ENCODE measurements at places on chromosomes 6 and 20.

DNA sequence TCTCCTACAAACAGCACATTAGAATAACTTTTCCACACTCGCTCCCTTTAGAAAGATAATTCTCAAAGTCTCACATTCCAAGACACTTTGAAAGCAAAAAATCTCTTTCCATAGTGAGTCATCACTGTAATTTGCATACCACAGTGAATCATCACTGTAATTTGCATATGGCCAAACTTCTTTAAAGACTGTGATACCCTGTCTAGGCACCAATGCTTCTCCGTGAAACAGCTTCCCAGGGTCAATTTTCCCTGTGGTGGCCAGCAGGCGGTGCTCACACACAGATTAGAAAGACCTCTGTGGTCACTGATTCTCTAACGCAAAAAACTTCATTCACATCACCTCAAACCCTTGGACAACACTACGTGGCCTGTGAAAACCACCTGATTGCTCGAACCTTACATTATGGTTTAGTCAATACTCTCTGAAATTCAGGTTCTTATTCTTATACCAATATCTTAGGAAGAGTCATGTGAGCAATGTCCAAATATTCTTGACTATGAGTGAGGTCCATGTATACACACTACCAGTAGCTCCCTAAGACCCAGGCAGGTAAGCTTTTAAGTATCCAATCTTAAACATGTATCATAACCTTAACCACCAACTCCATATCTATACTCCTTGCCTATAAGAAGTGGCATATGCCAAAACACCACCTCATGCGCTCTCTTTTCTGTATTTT lies 78.5 kb upstream of the PHACTR1 start:
- peaks cover 7% of the 10 kb centered on the region for H3K27me3 ChIP-seq
- no peaks in the 10 kb centered on the region for H3K4me1 ChIP-seq
- H3K4me3 ChIP-seq, result no peak overlapping the region
- no peak overlapping the region for H3K27ac ChIP-seq

GRCh38 chr20:62426699-62427131 lies 624 bp downstream of the RBBP8NL start:
- no peaks in the 10 kb centered on the region for H3K36me3 ChIP-seq
- H3K4me3 ChIP-seq, result no peak overlapping the region
- H3K27me3 ChIP-seq, result no peaks in the 10 kb centered on the region
- H3K4me1 ChIP-seq, result peaks cover 31% of the 10 kb centered on the region

- peak; percentile 27 for DNase-seq
- H3K4me1 ChIP-seq, result no peaks in the 10 kb centered on the region
- H3K4me3 ChIP-seq, result no peak overlapping the region
- H3K36me3 ChIP-seq, result no peaks in the 10 kb centered on the region
- no peaks in the 10 kb centered on the region for H3K27me3 ChIP-seq
Observed at GRCh38 chr20:40160097-40160550, 528.9 kb downstream of the MAFB start.

DNA sequence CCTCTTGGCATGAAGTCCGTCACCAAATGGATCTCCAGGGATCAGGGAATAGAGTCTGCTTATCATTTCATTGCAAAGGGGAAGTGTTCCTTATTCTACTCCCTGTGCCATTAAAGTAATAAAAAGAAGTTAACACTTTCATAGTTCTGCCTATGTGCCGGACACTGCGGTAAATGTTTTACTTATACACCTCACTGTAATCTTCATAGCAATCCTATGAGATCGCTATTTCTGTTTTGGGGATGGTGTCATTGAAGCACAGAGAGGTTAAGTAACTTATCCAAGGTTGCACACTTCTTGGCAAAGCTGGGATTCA lies 177.7 kb downstream of the TSHZ2 start:
- H3K4me3 ChIP-seq, result no peak overlapping the region
- no peaks in the 10 kb centered on the region for H3K27me3 ChIP-seq
- H3K36me3 ChIP-seq, result no peaks in the 10 kb centered on the region
- no peak overlapping the region for H3K27ac ChIP-seq
- peaks cover 13% of the 10 kb centered on the region for H3K4me1 ChIP-seq
- DNase-seq, result no peak

- no peak overlapping the region for H3K27ac ChIP-seq
- H3K4me3 ChIP-seq, result no peak overlapping the region
- no peaks in the 10 kb centered on the region for H3K36me3 ChIP-seq
- no peaks in the 10 kb centered on the region for H3K27me3 ChIP-seq
Observed at GRCh38 chr6:79246891-79247290, 12.4 kb upstream of the HMGN3 start.

- DNase-seq, result no peak
- H3K4me3 ChIP-seq, result no peak overlapping the region
- H3K27me3 ChIP-seq, result no peaks in the 10 kb centered on the region
- H3K36me3 ChIP-seq, result no peaks in the 10 kb centered on the region
- H3K27ac ChIP-seq, result no peak overlapping the region
Observed at GRCh38 chr6:74128536-74128935, 432.5 kb downstream of the CD109 start.

GRCh38 chr6:111862314-111862713 lies 10.9 kb downstream of the FYN start:
- no peak overlapping the region for H3K4me3 ChIP-seq
- no peak for DNase-seq
- no peaks in the 10 kb centered on the region for H3K27me3 ChIP-seq
- no peaks in the 10 kb centered on the region for H3K36me3 ChIP-seq

DNA sequence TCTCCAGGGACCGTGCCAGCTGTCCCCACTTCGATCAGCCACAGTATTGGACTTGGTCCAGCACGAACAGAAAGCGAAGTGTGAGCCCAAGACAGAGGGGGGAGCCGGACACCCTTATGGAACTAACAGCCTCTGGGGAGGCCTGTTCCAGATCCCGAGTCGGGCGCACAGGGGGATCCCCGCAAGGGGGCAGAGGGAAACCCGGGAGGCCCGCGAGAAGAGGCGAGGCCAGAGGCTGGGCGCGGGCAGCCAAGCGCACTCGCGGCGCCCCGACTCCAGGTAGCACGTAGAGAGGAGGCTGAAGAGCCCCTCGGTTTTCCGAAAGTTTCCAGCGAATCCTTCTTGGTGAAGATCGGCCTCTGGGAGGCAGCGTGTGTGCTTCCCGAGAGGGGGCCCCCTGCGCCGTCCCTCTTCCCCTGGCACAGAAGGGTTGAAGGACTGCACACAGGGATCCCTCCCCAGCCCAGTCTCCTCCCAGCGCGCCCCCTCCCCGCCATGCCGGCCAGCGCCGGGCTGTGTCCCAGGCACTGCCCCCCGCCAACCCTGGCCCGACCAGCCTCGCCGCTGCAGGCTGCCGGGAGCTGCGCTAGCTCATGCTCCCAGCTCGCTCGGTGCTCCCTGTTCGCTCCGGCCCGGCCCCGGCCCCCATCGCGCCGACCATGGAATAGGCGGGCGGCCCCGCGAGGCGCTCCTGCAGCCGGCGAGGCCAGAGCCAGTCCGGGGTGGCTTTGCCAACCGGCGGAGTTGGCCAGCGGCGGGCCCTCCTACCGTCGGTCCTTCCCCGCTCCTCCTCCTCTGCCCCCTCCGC lies 577 bp upstream of the SLC24A3 start:
- H3K36me3 ChIP-seq, result no peaks in the 10 kb centered on the region
- peak; percentile 19 for DNase-seq
- H3K27ac ChIP-seq, result peak overlapping the region; percentile 83
- peaks cover 26% of the 10 kb centered on the region for H3K27me3 ChIP-seq

DNA sequence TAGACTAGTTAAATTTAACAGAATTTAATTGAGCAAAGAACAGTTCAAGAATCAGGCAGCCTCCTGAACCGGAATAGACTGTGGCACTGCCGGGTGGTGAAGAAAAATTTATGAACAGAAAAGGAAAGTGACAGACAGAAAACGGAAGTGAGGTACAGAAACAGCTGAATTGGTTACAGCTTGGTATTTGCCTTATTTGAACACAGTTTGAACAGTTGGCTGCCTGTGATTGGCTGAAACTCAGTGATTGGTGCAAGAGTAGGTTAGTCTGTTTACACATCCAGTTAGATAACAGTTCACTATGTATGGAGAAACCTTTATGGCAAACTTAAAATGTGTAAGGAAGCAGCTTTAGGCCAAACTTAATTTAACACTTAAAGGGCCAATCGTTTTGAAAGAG lies 116.0 kb upstream of the CITED2 start:
- H3K27ac ChIP-seq, result no peak overlapping the region
- H3K4me3 ChIP-seq, result no peak overlapping the region
- H3K27me3 ChIP-seq, result no peaks in the 10 kb centered on the region
- H3K4me1 ChIP-seq, result no peaks in the 10 kb centered on the region
- no peaks in the 10 kb centered on the region for H3K36me3 ChIP-seq
- peak; percentile 24 for DNase-seq

- H3K4me1 ChIP-seq, result no peaks in the 10 kb centered on the region
- H3K36me3 ChIP-seq, result no peaks in the 10 kb centered on the region
- no peak for DNase-seq
- peak overlapping the region; percentile 21 for H3K27ac ChIP-seq
- H3K4me3 ChIP-seq, result no peak overlapping the region
Observed at GRCh38 chr20:24950128-24950835, 1.2 kb downstream of the CST7 start.

- no peak overlapping the region for H3K27ac ChIP-seq
- no peak overlapping the region for H3K4me3 ChIP-seq
- H3K27me3 ChIP-seq, result no peaks in the 10 kb centered on the region
- no peaks in the 10 kb centered on the region for H3K36me3 ChIP-seq
- H3K4me1 ChIP-seq, result peaks cover 26% of the 10 kb centered on the region
Observed at GRCh38 chr6:138814179-138814834, 18.4 kb downstream of the ECT2L start.

DNA sequence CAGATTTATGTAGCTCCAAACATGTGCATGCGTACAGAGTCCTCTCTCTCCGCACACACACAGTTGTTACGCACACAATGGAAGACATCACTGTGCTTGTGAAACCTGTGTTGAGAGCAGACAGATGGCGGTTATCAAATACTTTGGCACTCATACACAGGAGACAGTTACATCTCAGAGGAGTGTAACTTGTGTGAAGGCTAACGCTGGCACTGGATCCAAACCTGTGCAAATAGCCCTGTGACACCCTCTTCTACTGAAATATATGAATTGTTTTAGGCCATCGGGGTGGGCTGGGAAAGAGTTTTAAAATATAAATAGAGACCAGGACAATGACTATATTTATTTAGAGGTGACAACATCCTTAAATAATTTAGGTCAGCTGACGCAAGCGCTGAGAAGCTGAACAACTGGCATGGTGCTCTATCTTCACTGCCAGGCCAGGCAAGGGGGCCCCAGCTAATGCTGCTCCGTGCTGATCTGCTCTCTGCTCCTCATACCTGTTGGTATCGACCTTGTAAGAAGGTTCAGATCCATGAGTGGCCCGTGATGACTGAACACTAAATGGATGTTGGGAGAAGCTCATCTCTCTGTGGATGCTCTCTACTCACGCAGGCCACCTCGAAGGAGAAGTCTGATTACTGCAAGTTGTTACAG lies 69.4 kb downstream of the FOXC1 start:
- DNase-seq, result no peak
- H3K27ac ChIP-seq, result no peak overlapping the region
- H3K36me3 ChIP-seq, result no peaks in the 10 kb centered on the region
- H3K27me3 ChIP-seq, result no peaks in the 10 kb centered on the region
- no peak overlapping the region for H3K4me3 ChIP-seq

- no peaks in the 10 kb centered on the region for H3K36me3 ChIP-seq
- DNase-seq, result peak; percentile 59
- H3K4me1 ChIP-seq, result peaks cover 39% of the 10 kb centered on the region
Observed at GRCh38 chr6:167968091-167968490, 29.4 kb upstream of the KIF25 start.

GRCh38 chr6:110876806-110877564 lies 2.4 kb downstream of the AMD1 start:
- peaks cover 43% of the 10 kb centered on the region for H3K4me1 ChIP-seq
- DNase-seq, result no peak
- peak overlapping the region; percentile 78 for H3K4me3 ChIP-seq
- H3K27me3 ChIP-seq, result no peaks in the 10 kb centered on the region
- no peaks in the 10 kb centered on the region for H3K36me3 ChIP-seq

DNA sequence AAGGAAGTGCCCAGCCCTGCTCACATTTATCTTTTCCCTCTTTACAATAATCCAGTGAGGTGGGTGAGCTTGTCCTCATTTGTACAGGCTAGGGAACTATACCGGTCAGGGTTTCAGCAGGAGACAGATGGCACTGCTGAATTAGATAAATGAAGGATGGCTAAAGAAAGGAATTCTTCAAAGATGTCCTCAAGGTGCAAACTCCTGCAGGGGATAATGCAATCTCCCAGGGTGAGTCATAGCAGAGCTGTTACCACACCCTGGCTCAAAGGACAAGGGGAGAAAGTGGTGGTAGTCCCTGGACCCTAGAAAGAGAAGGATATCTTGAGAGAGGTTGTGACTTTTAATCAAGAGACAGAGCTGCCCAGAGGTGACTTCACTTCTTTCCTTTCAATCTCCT lies 66.7 kb downstream of the RFPL4B start:
- no peaks in the 10 kb centered on the region for H3K36me3 ChIP-seq
- H3K4me3 ChIP-seq, result no peak overlapping the region
- H3K27me3 ChIP-seq, result no peaks in the 10 kb centered on the region
- H3K4me1 ChIP-seq, result no peaks in the 10 kb centered on the region

DNA sequence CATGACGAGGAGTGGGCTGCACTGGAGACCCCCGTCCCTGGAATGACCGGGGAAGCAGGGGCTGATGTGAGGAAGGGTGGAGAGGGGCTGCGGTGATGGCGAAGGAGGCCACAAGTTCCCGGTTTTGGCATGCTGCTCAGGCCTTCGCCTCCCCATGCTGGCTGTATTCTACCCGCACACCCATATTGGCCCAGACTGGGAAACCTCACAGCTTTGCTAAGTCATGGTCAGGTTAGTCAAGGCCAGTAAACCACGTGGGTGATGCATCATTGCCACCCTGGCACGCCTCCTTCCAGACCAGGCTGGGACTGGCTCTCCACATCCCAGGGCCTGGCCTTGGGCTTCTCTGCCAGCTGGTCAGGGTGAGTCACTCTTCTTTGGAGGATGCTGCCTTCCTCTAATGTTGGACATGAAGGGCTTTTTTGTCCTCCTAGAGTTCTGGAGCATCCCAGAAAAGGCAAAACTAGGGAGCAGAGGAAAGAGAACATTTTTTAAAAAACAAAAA lies 53.8 kb downstream of the PCNA start:
- no peak overlapping the region for H3K4me3 ChIP-seq
- no peaks in the 10 kb centered on the region for H3K4me1 ChIP-seq
- DNase-seq, result peak; percentile 26
- H3K27ac ChIP-seq, result no peak overlapping the region
- no peaks in the 10 kb centered on the region for H3K27me3 ChIP-seq

- peak; percentile 34 for DNase-seq
- H3K4me1 ChIP-seq, result no peaks in the 10 kb centered on the region
- no peaks in the 10 kb centered on the region for H3K36me3 ChIP-seq
Observed at GRCh38 chr6:44064089-44064947, 62.9 kb downstream of the MRPL14 start.

GRCh38 chr6:144678844-144679243 lies 393.7 kb downstream of the UTRN start:
- no peak for DNase-seq
- no peaks in the 10 kb centered on the region for H3K27me3 ChIP-seq
- no peak overlapping the region for H3K4me3 ChIP-seq
- H3K36me3 ChIP-seq, result no peaks in the 10 kb centered on the region

GRCh38 chr6:34587325-34587724 lies 31.2 kb upstream of the SPDEF start:
- H3K27ac ChIP-seq, result no peak overlapping the region
- DNase-seq, result peak; percentile 35
- no peaks in the 10 kb centered on the region for H3K36me3 ChIP-seq
- no peaks in the 10 kb centered on the region for H3K4me1 ChIP-seq
- no peak overlapping the region for H3K4me3 ChIP-seq
